ENCODE measurements at places on chromosomes 16 and 17.

- DNase-seq, result no peak
Observed at GRCh38 chr17:30840771-30841170, 9.0 kb downstream of the ATAD5 start.

GRCh38 chr17:50328363-50329325 lies 17.3 kb upstream of the XYLT2 start:
- DNase-seq, result no peak

DNA sequence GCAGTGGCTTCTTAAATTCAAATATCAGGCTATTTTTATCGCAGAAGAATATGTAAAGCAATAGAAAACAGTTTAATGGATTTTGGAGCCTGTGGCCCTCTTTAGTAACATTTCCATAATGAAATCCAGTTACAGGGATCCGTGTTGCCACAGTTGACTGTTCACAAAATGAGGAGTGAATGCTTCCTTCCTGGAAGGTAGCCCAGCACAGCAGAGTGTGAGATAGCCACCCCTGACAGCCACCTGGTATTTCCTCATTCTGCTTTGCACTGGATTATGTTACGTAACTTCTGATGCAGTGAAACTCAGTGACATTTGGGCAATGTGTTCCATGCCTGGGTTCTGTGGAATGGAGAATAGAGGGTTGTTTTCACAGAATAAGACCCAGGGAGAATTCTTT lies 517.2 kb downstream of the RBFOX1 start:
- DNase-seq, result no peak

DNA sequence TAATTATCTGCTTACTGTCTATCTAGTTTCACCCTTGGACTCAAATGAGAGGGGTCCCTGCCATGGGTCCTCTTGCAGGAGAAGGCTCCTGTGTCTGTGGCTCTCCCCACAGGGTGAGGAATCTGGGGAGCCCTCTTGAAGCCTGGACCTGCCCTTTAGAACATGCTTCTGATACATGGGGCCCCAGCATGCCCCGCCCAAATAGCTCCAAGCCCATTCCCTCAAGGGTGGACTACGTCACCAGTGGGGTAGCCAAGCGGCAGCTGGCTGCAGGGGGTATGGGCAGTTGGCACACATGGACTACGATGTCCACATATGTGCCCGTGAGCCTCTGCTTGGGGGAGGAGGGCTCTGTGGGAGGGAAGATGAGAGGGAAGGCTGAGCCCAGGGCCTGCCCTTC lies 39.3 kb downstream of the ARHGAP27 start:
- no peak for DNase-seq

- DNase-seq, result no peak
Observed at GRCh38 chr16:82300374-82300951, 130.4 kb upstream of the MPHOSPH6 start.

DNA sequence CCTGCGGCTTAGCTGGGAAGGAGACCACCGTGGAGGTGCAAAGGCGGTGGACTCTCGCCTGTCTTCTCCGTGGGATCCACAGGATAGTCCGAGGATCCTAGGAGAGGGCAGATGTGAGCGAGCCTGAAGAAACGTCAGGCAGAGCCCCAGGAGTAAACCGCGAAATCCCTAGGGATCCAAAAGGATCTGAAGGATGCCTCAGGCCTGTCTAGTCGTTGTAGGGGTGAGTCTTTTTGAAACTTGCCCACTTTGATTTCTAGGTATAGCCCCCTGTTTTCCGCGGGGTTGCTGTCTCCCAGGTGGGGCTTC lies 576.5 kb downstream of the KCNJ18 start:
- no peak for DNase-seq

DNA sequence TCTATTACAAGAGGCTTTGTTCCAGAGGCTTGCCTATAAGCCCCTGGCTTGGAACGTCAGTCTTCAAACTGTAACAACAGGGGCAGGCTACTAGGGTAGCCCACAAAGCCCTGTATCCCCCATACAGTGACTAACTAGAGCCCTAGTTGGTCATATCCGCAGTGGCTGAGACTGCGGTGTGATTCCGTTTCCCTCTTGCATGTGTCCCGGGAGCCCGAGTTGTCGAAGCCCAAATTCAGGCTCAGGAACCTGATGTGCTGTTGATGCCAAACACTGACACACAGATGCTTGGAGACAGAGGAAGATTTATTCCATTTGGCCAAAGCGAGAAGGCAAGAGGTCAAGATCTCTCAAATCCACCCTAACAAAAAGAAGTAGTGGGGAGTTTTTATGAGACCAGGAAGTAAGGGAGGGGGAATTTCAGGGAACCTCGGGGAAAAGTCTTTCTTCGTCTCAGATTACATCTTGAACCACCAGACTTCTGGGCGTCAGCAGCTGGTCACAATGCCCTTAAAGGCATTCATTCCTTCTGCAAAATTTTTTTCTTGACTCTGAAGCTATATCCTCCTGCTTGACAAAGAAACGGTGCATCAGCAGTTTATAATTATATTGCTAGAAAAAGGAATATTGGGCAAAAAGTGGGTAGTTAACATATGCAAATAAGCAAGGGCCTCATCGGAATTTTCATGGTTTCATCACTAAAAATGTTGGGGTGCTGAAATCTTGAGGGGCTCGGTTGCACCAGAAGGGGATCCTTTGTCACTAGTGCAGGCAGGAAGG lies 879 bp downstream of the SLFN5 start:
- DNase-seq, result peak; percentile 30

- no peak for DNase-seq
Observed at GRCh38 chr16:63568164-63568563, 1531.9 kb upstream of the CDH8 start.

GRCh38 chr17:50923611-50924010 lies 57.5 kb upstream of the TOB1 start:
- DNase-seq, result no peak

DNA sequence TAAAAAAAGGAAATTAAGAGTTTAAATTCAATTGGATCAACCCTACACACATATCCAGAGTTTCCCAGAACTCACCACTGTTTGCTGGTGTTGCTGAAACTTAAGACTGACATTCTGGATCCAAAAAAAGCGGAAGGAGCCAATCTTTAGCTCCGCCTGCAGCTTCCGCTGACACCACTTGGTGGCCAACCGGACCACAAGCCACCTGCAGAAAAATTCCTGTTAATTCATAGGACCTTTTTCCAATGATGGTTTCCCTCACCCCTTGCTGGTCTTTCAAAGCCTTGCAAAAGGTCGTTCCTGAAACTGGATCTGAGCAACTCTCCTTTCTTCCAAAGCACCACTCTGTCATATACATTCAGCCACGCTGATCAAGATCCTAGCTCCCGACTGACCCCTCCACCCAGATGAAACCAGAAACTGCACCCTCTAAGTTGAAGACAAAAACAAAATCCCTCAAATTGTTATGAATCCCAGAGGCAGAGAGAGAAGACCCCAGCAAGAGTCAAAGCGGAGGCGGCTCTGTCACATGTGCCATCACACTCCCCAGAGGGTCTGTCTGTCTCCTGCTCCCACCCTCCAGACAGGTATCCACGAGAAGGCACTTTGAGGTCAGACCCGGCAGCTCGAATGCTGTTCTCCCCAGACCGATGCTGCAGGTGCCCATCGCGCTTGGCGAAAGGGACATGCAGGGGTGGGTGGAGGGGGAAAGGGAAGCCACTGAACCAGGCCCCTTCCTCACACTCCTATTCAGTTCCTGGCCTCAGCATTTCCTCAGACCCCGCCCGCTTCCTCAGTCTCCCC lies 773 bp downstream of the BLTP2 start:
- no peak for DNase-seq

DNA sequence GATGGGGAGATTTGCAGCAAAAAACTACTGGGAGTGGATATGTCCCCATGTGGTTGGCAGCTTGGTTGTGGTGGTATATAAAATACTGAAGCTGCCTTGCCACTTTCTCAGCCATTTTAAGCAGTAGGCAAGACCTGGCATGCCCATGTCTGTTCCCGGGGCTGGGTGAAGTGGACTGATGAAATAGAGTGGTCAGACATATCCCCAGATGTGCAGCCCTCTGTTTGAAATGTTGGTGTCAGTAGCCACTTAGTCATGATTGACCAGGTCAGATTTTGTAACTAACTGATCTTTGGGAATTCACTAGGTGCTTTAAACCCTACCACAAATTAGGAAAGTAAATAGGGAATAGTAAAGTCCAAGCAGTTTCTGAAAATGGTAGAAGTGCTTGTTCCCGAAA lies 151.6 kb downstream of the PHKB start:
- DNase-seq, result no peak

GRCh38 chr17:31311526-31311925 lies 2.3 kb downstream of the EVI2B start:
- DNase-seq, result no peak

DNA sequence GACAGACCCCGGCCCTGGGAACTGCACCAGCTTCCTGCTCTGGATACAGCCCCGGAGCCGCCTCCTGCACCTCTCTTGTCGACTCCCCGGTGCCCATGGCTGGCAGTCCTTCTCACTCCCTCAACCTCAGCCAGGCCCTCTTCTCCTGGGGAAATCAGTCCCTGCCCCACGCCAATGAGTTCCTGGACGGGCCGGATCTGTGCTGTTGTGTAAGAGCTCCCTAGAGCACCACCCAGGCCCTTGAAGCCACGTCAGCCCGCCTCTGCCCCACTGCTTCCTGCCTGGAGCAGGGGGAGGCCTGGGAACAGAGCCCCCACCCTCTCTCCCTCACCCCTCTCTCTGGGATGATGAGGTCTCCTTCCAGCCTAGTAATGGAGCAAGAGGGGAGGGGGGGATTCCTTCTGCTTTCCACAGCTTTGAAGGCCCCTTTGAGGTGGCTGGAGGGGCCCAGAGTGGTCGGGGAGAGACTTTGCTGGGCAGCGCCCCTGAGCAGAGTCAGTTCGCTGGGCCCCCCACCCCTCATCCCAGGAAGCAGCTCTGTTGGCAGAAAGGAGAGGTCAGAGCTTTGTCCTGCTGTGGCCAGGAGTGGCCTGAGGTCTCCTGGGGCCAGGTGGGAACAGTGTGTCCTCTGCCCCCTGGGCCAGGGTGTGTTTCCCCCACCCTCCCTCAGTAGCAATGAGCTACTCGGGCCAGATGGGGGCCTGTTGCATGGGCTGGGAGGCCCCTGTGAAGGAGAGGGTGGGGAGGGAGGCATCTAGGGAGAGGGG lies 3.8 kb downstream of the PRR29 start:
- no peak for DNase-seq

- no peak for DNase-seq
Observed at GRCh38 chr17:45775148-45775547, 9.0 kb upstream of the CRHR1 start.

- DNase-seq, result no peak
Observed at GRCh38 chr16:1297018-1297696, 12.3 kb upstream of the UBE2I start.

- no peak for DNase-seq
Observed at GRCh38 chr16:69145658-69146057, 13.2 kb downstream of the UTP4 start.

DNA sequence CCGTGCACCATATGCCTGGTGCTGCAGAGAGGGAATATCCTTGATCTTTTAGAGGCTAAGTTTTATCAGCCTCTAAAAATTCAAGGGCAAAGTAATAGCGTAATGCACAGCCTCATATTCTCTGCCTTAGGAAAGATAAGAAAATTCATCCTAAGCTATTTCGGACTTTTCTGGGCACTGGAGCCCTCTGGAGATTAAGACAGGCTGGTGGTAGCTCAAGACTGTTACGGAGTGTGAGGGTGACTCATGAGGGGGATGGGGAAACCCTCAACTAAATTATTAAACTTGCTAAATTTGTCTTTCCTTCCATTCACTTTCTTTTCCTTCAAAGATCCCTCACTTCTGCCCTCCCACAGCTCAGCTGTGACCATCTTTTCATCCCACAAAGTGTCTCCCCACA lies 73.3 kb downstream of the RPH3AL start:
- no peak for DNase-seq

DNA sequence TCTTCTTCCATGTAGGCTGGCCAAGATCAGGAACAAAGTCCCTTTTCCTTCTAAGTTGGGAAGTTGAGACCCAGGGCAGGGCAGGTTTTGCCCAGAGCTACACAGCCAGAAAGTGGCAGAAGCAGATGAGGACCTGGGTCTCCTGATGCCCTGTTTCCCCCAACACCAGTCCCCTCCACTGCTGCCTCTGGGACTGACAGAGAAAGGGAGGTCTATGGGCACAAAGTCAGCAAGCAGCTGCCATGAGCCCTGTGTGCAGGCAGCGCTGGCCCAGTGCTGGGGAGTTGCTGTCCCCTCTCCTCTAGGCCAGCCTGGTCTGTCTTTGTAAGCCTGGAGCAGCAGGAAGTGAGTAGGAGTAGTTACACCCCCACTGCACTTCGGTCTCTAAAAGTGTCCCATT lies 46.9 kb upstream of the NKD1 start:
- DNase-seq, result no peak

- DNase-seq, result no peak
Observed at GRCh38 chr16:27677263-27677662, 127.3 kb downstream of the KATNIP start.

GRCh38 chr16:27269300-27270150 lies 953 bp upstream of the NSMCE1 start:
- DNase-seq, result no peak

DNA sequence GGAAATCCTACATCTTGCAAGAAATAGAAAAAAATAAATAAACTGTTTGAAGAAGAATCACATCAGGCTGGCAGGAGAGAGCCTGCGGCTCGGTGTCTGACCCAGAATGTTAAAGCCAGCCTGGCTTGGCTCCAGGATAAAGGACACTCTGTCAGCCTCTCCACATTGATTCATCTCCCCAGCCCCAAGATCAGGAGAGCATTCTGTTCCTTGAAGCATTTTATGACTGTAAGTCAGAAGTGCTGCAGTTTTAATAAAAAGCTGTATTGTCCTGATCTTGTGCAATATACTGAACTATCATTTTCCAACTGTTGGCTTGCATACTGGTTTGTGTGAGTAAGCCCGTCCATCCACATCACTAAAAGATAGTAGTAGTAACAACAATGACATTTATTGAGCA lies 426.6 kb downstream of the HAPSTR1 start:
- DNase-seq, result no peak

- DNase-seq, result no peak
Observed at GRCh38 chr16:86568677-86569623, 2.3 kb downstream of the FOXC2 start.

GRCh38 chr17:28879886-28880571 lies 17.5 kb downstream of the FLOT2 start:
- DNase-seq, result no peak

GRCh38 chr16:24013864-24014645 lies 178.3 kb downstream of the PRKCB start:
- DNase-seq, result peak; percentile 45

GRCh38 chr16:87976665-87977064 lies 25.4 kb downstream of the BANP start:
- no peak for DNase-seq

GRCh38 chr16:81626181-81626674 lies 152.9 kb upstream of the PLCG2 start:
- DNase-seq, result no peak

- no peak for DNase-seq
Observed at GRCh38 chr17:73547790-73548189, 96.5 kb downstream of the SDK2 start.

DNA sequence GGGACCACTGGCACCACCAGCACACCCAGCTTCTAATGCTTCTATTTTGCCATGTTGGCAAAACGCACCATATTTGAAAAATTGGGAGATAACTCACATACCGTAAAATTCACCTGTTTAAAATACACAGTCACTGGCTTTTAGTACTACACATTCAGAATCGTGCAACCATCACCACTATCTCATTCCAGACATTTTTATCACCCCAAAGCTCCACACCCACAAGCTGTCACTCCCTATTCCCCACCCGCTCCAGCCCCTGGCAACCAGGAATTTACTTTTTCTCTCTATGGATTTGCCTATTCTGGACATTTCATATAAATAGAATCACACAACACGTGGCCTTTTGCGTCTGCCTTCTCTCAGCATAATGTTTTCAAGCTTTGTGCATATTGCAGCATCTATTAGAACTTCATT lies 25.0 kb downstream of the PPL start:
- DNase-seq, result no peak

- DNase-seq, result no peak
Observed at GRCh38 chr17:73750975-73751374, 106.7 kb upstream of the SDK2 start.
